ENCODE measurements at places on chromosomes 7 and 10.

- no peak for DNase-seq
These were observed 25.7 kb downstream of the HDAC9 start for GRCh38 chr7:18521236-18521589.

DNA sequence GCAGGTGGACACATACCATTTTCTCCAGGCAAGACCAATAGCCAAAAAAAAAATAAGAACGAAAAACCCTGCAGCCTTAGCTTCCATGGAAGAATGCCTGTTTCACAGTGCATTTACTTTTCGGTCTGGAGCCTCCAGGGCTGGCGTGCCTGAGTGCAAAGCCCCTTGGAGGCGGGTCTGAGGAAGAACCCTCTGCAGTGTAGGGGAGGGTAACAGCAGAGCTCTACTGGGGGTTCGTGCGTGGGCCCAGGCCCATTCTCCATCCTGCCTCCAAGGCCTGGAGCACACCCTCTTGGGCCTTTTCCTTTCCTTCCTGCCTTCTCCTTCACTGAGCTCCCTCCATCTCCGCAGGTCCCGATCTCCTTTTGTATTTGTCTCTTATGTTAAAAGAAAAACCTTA is 172.3 kb upstream of the GLI3 start:
- no peak for DNase-seq

- DNase-seq = no peak
These were observed 68.7 kb downstream of the MBL2 start for GRCh38 chr10:52703898-52704297.

DNA sequence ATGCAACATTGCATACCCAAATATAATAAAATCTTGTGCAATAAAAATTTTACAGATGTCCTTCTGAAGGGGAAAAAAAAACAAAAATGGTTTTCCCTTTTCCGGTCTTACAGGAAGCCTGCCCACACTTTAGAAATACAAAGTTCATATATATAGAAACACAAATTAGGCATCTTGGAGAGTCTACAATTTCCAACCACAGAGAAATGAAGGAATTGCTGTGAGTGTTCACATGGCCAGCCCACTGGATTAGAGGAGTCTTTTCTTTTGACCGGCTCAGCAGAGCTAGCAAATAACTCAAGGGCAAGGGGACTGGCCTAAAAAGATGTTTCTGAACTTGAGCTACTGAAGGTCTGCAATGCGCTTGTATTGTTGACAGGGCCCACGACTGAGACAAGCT is 92.4 kb downstream of the GLI3 start:
- DNase-seq = peak; percentile 88

DNA sequence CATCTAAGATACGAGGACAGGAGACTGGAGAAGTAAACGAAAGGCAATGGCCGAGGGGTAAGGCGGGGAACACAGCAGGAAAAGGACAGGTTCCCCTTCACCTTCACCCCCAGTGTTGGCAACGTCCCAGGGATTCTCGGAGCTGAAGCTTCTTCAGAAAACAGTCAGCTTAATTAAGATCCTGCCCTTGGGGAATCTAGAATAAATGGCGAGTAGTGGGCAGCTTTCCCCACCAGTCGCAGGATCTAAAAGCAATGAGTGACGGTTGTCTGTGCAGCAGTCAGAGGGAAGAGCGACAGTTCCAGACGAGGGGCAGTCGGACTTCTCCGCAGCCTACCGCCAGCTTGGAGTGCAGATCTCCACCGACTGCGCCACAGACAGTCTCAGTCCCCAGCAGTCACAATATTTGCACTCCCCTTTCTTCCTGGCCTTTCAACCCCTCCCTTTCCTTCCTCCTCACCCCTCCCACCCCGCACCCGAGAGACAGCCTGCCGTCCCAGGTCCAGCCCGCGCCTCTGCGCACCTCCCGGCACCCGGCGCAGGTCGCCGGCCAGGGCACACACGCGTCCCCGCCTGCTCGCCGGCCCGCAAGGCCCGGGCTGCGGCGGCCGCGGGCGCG is 10.9 kb upstream of the SP8 start:
- DNase-seq = no peak

DNA sequence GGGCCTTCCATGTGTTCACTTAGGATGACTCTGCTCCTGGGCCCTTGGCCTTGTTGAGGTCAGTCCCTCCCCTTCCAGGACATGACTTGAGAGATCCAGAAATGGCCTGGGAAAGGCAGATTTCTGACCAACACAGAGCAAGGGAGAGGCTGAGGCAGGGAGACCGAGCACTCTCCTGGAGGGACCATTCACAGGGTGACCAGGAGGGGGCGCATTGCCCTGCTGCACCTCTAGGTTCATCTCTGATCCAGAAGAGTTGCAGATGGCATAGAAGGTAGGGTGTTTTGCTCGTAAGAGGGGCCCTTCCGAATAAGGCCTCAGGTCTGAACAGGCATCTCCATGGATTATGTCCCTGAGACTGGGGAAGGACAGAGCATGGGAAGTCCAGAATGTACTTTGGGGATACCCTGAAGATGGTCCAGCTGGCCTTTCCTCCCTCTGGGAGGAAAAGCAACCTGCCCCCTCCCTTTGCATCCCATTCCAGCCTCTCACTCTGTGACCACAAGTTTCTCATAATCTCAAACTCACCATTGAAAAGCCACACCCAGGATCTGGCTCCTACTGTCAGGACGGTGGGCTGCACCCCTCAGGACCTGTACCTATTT is 6.6 kb downstream of the DMBT1 start:
- peak; percentile 5 for DNase-seq

- DNase-seq = no peak
These were observed 181.1 kb upstream of the NAMPT start for GRCh38 chr7:106465704-106466468.

- DNase-seq = peak; percentile 69
These were observed 188.5 kb upstream of the BMPER start for GRCh38 chr7:33716581-33717477.

DNA sequence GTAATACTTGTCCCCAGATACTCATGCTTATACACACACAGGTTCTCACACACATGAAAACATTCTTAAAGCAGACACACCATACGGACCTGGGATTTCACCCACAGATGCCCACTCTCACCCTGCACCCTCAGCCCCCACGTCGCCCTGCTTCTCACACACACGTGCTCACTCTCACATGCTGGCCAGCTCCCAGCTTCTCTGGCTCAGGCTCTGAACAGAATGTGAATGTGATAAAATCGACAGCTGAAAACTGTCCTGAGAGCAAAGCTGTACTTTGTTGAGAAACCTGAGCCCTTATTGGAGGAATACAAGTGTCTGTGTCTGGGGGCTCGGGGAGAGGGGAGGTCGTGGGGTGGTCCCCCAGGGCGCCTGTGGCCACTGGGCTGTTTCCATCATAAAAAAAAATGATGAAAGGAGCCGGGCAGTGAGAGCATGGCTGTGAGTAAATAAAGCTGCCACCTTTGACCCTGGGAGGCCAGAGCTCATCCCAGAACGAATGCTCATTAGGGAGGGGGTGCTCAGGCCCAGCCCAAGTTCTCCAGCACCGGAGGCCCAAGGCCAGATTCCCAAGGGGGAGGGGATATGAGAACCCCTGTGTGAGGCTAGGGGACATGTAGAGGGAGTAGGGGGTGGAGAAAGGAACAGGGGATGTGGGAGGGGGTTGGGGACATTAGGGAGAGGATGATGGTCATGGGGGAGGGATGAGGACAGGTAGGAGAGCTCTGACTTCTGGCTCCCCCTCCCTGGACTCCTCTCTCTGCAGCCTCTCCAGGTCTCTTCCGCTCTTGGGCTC is 18.1 kb upstream of the TLX1 start:
- no peak for DNase-seq

- peak; percentile 92 for DNase-seq
These were observed 9.8 kb upstream of the RTKN2 start for GRCh38 chr10:62278441-62278910.

DNA sequence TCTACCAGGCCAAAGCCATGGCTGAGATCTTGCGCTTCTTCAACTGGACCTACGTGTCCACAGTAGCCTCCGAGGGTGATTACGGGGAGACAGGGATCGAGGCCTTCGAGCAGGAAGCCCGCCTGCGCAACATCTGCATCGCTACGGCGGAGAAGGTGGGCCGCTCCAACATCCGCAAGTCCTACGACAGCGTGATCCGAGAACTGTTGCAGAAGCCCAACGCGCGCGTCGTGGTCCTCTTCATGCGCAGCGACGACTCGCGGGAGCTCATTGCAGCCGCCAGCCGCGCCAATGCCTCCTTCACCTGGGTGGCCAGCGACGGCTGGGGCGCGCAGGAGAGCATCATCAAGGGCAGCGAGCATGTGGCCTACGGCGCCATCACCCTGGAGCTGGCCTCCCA is 142.7 kb downstream of the GRM3 start:
- no peak for DNase-seq

All from AG10803 (cell line).